ENCODE measurements at places on chromosomes 13 and 19.

GRCh38 chr19:10554760-10555609, 10.8 kb downstream of the KRI1 start:
- no peak for DNase-seq

- no peak for DNase-seq
Observed at GRCh38 chr19:246551-246950, 44.7 kb downstream of the PLPP2 start.

DNA sequence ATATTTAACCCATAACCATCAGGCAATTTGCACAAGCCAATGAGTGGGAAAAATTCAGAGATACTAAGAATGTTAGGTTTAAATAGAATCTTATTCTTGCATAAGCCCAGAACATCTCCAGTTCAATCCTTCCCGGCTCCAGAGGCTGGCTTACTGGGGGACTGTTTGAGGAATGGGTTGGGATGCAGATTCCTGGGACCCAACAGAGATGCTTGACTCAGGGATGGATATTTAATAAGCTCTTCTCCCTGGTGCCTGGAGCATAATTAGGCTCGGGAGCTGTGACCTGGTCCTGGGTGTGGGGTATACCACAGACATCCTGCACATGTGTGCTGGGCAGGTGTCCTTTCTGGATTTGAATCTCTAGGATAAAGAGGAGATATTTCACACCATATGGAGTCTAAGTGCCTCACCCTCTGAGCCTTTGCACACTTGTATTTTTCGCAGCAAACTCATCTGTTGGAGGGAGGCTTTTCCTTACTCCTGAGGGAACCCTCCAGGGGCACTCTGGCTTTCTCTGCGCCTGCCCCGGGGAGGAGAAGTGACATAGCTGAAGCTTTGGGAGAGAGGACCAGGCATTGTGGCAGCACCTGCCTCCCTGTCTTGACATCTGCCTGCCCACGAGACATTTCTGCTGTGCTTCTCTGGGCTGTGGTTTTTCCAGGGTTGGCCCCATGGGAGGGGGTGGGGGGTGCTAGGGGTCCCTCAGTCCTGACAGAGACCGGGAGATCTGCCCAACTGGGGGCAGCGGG, 36.1 kb upstream of the ANKRD10 start:
- no peak for DNase-seq

DNA sequence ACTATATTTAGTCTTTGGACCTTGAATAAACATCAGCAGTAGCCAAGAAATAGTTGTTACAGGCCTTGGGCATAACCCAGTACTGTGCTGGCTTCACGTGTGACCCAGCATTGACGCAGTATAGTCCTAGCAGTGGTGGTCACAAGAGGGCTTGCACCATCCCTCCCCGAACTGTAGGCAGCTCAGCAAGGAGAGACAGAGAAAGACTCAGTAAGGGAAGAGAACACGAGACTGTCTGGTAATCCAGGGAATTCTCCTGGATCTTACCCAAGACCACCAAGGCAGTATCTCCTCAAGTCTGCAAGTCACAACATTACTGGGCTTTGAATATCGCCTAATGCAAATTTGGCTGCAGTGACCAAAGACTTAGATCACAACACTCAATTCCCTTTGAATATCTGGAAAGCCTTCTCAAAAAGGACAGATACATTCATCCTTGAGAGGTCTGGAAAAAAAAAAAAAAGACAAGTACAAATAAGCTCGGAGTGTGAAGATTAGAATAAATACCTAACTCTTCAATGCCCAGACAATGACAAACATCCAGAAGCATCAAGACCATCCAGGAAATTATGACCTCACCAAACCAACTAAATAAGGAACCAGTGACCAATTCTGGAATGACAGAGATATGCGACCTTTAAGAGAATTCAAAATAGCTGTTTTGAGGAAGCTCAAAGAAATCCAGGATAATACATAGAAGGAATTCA, 39.7 kb downstream of the CAB39L start:
- no peak for DNase-seq

- no peak for DNase-seq
Observed at GRCh38 chr19:38277549-38277948, 13.2 kb downstream of the SPINT2 start.

- no peak for DNase-seq
Observed at GRCh38 chr13:44938854-44939253, 50.4 kb downstream of the NUFIP1 start.

Data from cerebellum (tissue), 4 donors.